Myometrial cell (primary cell): ENCODE measurements at places on chromosomes 1 and 21. TPM values are rescaled to one million over a fixed set of nuclear protein-coding genes. Genes with fewer than 3 reads are reported as not detected.

The LCE1A gene
- not detected in 2 replicates for total RNA-seq

The DTL gene
- total RNA-seq = 6.1 and 7.8 TPM in 2 replicates

The C1orf210 gene
- total RNA-seq = 0.35 TPM in 1 of 2 replicates, not detected in the other

The TTLL10 gene
- not detected in 2 replicates for total RNA-seq

The TPTE gene
- not detected in 2 replicates for total RNA-seq

The PTGFR gene
- 1.4 TPM in 2 replicates for total RNA-seq

The FMN2 gene
- total RNA-seq = 5.2 and 13.5 TPM in 2 replicates

The HAPLN2 gene
- not detected in 2 replicates for total RNA-seq

The EDN2 gene
- total RNA-seq = not detected in 2 replicates

The CDK18 gene
- total RNA-seq = 0.29 and 1.2 TPM in 2 replicates

The LCE1E gene
- not detected in 2 replicates for total RNA-seq

The MROH9 gene
- not detected in 2 replicates for total RNA-seq

The MAP10 gene
- 1.2 TPM in 2 replicates for total RNA-seq

The DMRTA2 gene
- total RNA-seq = not detected in 2 replicates

The COL11A1 gene
- total RNA-seq = 3.2 and 3.5 TPM in 2 replicates

The PEAR1 gene
- 14.7 and 17.9 TPM in 2 replicates for total RNA-seq

The LCE1B gene
- not detected in 2 replicates for total RNA-seq

The PLA2G2D gene
- not detected in 2 replicates for total RNA-seq

The OR2T34 gene
- not detected in 2 replicates for total RNA-seq

The FLG2 gene
- total RNA-seq = not detected in 2 replicates

The ASTN1 gene
- total RNA-seq = not detected in 2 replicates

The SELE gene
- total RNA-seq = not detected in 2 replicates

The SERINC2 gene
- 49.3 and 54.5 TPM in 2 replicates for total RNA-seq

The OR2G6 gene
- not detected in 2 replicates for total RNA-seq

The KIRREL1 gene
- total RNA-seq = 59.0 and 65.7 TPM in 2 replicates

The SELENBP1 gene
- 49.6 and 53.0 TPM in 2 replicates for total RNA-seq

The PLEKHA6 gene
- 3.5 and 3.9 TPM in 2 replicates for total RNA-seq

The ARMH1 gene
- not detected in 2 replicates for total RNA-seq

The SMIM1 gene
- 1.7 and 7.6 TPM in 2 replicates for total RNA-seq

The DNAH14 gene
- 6.7 and 7.5 TPM in 2 replicates for total RNA-seq

The OR2T33 gene
- total RNA-seq = not detected in 2 replicates

The SH2D2A gene
- 0.86 TPM in 1 of 2 replicates, not detected in the other for total RNA-seq

The PGD gene
- total RNA-seq = 282 and 310 TPM in 2 replicates

The RIMS3 gene
- total RNA-seq = 0.29 TPM in 1 of 2 replicates, not detected in the other

The HSPB7 gene
- total RNA-seq = 0.35 and 0.58 TPM in 2 replicates
